ENCODE measurements at places on chromosomes 2 and 18.

DNA sequence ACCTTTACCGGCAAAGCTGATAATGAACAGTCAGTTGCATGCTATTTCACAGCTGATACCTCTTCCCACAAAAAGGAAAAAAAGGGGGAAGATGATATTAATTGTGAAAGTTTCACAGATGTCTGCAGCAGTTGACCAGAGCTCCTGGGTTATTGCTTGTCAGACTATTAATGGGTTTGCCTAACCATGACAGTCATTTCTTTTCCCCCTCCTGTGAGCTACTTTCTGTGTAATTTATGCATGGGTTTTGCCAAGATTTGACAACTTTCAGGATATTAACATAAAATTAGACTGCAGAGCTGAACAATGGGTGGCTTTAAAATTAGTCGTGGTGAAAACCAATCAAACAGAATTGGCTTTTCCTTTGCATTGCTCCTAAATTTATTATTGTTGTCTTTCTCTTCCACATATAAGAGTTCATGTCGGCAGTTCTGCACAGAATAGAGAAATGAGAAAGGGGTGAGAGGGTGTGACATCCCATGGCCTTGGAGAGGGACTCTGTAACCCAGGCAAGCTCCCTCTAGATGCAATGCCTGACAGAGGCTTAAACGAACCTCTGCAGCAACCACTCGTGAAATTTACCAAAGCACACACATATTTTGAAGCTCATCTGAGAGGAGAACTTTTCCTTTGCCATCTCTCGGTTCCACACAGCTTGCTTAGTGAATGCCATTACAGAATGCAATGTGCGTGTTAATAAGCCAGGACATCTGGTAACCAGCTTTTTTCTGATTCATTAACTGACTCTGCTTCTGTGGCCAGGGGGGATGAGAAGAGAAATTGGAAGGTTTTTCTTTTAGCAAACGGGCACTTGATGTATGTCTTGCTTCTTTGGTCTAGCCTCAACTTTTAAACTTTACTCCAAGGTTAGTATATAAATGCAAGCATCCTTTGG is 82.2 kb upstream of the ITGA4 start:
- no peak for DNase-seq

DNA sequence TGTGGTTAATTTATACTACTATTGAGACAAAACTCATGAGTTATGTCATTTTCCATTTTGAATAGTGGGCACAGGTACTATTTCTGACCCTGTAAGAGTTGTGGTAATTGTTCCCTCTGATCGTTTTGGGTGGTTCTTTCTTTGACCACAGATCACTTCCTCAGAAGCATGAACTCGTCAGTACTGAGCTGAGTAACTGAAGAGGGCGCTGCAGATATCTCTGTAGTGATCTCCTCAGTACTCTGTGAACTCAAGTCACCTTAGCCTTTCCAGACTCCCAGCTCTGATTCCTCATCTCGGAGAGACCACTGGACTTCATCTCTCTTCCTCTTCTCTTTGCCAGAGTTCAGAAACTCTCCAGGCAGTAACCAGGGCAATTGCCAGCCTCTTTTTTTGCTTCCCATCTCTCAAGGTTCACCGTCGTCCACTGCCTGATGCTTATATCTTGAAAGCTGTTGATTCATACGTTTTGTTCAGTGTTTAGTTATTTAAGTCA is 9.4 kb upstream of the IL1RL1 start:
- DNase-seq: peak; percentile 13

GRCh38 chr2:44367591-44367990 is 5.8 kb downstream of the CAMKMT start:
- DNase-seq: no peak

GRCh38 chr2:54047091-54047490 is 68.3 kb upstream of the ACYP2 start:
- no peak for DNase-seq

DNA sequence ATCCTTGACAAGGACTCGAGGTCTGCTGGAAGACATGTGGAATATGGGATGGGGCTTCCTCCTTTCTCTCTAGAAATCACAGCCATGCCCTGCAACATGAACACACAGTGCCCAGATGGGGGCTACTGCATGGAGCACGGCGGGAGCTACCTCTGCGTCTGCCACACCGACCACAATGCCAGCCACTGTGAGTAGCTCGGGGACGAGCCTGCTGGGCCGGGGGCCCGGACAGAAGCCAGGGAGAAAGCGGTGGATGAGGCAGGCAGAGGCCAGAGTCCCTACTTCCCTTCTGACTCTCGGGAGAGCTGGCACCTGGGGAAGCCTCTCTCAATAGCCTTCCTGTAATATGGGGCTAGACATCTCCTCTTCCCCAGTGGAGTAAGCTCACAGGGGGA is 50.5 kb downstream of the SNED1 start:
- no peak for DNase-seq

DNA sequence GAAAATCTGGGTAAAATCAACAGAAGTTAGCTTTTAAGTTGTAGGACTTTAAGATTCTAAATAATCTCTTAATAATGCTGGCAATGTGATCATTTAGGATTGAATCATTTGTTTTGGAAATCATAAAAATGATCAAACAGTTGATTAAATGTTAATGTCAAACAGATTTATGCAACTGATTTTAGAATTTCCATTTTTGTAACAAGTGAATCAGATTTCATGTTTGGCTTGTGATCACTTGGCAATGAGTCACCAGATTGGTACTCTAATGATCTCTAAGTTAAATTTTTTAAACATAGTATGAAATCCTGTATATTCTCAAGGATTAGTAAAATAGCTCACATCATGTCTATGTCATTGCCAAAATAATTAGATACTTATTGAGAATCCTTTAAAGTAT is 50.1 kb upstream of the UNC80 start:
- no peak for DNase-seq

DNA sequence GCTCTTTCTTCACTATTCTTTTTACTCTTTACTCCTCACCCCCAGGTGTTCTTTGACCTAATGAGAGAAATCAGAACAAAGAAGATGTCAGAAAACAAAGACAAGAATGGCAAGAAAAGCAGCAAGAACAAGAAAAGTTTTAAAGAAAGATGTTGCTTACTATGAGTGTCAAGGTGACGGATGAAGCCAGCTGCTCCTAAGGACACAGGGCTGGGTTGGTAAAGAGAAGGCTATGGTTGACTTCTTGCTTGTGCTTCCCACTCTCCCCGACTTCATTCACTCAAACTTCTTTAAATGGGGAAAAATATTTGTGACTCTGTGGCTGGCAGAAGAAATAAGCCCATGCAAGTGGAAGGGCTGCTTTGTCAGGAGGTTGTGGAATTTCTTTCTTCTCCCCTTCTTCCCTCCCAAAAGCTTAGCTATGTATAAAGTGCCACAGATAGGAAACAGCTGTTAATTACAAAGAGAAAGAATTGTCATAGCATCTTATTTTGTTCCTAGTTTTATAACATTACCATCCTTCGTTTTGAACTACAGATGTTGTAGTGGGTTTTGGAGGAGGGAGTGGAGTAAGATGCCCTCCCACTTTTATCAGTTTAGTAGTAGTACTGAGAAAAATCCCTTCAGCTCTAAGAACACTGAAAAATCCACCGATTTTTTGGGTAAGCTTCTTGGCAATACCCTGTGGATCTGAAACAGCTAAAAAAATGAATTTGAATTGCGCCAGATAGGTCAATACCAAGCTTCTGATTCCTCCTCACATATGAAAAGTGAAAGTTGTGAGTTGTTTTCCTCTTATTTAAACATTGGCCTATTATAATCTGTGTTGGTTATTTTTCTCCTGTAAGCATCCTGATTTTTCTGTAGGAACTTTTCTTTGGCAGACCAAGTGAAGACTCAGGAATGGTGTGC is 40.7 kb downstream of the RALB start:
- DNase-seq: no peak

GRCh38 chr2:74418312-74418711 is 3.1 kb downstream of the C2orf81 start:
- no peak for DNase-seq

DNA sequence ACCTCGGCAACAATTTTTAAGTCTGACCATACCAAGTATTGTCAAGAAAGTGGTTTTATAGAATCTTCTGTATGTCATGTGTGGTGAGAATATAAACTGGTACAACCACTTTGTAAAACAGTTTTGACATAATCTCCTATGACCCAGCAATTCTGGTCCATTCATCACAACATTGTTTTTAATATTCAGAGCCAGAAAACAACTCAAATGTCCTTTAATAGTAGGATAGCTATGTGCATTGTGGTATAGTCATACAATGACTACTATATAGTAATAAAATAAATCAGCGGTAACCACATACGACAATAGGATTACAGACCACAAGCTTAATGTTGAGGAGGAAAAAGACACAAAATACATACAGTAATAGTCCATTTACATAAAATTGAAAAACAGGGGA is 175.2 kb upstream of the SPATS2L start:
- DNase-seq: no peak

DNA sequence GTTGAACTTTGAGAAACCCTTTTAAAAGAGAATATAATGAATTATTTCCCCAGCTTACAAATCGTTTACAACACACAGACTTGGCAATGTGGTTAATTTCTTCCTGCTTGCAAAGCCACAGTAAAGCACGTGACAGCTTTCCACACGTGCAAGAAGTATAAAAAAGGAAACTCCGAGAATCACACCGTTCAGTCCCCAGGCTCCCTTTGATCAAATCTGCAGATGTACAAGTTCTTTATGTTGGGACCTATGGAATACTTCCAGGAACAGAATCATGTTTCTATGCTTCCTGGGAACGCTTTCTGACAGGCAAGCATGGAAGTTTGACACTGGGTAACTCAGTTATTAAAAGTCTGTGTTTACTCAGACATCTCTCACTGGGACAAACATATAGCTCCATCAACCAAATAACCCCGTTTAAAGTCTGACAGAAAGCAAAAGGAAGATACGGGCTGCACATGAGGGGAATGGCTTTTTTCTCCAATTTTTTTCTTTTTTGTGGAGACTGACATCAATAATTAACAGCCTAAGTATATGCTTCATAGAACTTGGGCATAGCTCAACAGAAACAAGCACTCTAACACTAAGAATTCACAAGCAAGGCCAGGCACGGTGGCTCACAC is 134.8 kb downstream of the EIPR1 start:
- no peak for DNase-seq

GRCh38 chr2:158731386-158731785 is 63.7 kb upstream of the DAPL1 start:
- no peak for DNase-seq

GRCh38 chr2:212180408-212181083 is 358.1 kb downstream of the ERBB4 start:
- no peak for DNase-seq

DNA sequence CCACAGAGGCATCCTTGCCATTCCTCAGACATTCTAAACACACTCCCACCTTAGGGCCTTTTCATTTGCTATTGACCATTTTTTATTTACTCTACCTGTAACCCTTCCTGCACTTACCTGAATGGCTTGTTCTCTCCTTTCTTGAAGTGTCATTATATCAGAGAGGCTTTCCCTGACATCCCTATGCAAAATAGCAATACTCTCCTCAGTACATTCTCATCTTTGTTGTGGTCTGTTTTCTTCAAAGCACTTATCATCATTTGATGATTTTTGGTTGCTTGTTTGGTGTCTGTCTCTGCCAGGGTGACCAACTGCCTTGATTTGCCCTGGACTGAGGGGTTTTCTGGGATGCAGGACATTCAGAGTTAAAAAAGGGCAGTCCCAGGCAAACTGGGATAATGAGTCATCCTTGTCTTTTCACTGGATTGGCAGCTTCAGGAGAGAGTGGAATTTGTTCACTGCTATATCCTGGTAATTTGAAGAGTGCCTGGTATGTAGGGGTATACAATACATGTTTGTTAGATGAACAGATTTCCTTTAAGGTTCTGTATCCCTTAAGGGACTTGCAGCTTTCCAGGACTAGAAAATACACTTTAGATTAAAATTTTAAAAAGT is 102.4 kb downstream of the BABAM2 start:
- DNase-seq: no peak

- DNase-seq: no peak
Measured at GRCh38 chr2:161159456-161160225, 587 bp upstream of the TANK start.

DNA sequence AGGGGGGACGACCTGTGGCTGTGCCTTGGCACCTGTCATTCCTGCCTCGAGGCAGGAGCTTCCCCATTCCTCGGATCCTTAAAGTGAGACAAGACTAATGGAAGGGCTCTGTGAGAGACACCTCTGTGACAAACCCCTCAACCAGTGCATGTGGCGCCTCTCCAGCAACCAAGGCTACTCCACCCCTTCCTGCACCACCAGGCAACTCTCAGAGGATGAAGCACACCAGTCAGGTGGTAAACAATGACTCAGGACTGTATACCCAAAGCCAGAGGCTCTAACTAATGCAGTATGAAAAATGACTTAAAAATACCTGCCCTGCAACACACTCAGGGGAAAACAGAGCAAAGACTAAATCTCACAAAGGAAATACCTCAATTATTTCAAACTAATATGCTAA is 136.9 kb downstream of the UXS1 start:
- no peak for DNase-seq

DNA sequence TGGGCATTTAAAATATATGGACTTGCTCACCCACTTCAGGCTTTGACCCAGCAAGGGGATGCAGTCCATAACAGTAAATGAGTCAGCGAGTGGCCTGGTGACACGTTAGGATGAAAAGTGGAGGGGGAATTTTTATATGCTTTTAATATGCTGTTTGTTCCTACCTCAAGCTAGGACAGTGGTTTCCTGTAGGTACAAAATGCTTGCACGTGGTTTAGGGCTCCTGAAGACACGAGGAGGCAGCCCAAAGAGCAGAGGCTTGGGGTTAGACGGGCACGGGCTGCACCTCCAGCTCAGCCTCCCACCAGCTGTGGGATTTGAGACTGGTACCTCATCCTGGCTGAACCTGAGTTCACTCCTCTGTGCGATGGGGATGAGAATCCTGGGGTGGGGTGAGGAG is 306.2 kb upstream of the CXCR4 start:
- no peak for DNase-seq

DNA sequence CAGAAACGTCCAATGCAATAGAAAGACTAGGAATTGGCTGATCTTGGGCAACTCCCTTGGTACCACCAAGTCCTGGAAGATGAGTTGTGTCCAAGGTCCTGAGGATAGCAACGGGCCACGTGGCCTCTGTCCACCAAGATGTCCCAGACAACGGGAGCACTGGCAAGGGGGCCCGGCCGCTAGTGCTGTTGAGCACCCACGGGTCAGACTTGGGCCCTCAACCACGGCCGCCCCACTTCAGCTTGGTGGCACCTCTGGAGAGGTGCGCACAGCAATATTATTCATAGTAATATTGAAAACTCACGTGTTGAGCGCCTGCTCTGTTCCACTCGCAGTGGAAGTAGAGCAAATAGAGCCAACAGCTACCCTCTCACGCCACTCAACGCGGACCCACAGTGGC is 19.0 kb downstream of the PASK start:
- DNase-seq: no peak

DNA sequence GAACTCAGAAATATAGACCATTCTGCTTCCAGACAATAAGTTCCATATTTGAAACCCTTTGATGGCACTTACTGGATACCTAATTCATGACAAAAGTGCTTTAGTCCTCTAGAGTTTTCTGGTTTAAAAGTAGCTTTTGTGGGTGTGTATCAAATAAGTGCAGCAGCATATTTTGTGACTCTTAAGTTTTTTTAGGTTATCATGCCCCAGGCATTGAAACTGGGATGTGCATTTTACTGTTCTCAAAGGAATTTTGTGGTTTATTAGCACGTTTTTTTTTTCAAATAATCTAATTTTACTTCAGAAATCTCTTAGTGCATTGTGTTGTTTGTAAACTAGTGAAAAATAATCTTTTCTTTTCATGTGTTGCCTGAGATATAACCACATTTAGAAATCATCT is 1.5 kb downstream of the XRCC5 start:
- no peak for DNase-seq

GRCh38 chr2:139518321-139518720 is 738.1 kb upstream of the NXPH2 start:
- DNase-seq: no peak

Measured in stimulated activated CD4-positive, alpha-beta T cell treated with anti-CD3 and anti-CD28 coated beads, TNF-alpha, amount 100 ng/mL, for 24 hours (primary cell).